Effector CD4-positive, alpha-beta T cell (primary cell): ENCODE measurements at places on chromosomes 16 and 17.

- no peak for DNase-seq
Observed at GRCh38 chr17:27615121-27615520, 15.9 kb upstream of the LGALS9 start.

DNA sequence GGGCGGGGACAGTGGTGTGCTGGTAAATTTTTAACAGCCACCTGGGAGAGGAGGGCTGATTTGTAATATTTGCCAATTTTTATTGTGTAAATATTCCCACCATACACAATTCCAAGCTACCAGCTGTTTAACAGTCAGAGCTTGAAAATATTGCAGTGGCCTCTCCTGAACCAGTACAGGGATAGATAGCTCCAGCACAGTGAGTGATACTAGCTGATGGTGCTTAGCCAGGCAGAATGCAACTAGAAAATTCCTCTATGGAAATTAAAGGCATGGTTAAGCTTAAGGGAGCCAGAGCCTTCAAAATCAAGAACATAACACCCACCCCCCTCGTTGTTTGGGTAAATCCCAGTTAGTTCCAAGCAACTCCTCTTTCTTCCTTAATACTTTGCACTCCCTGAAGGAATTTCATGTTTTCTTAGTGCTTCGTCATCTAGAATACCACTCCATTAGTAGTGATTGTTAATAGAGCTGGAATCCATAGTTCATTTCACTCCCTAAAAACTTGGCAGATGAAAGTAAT lies 96.6 kb downstream of the CYB561 start:
- DNase-seq = no peak

DNA sequence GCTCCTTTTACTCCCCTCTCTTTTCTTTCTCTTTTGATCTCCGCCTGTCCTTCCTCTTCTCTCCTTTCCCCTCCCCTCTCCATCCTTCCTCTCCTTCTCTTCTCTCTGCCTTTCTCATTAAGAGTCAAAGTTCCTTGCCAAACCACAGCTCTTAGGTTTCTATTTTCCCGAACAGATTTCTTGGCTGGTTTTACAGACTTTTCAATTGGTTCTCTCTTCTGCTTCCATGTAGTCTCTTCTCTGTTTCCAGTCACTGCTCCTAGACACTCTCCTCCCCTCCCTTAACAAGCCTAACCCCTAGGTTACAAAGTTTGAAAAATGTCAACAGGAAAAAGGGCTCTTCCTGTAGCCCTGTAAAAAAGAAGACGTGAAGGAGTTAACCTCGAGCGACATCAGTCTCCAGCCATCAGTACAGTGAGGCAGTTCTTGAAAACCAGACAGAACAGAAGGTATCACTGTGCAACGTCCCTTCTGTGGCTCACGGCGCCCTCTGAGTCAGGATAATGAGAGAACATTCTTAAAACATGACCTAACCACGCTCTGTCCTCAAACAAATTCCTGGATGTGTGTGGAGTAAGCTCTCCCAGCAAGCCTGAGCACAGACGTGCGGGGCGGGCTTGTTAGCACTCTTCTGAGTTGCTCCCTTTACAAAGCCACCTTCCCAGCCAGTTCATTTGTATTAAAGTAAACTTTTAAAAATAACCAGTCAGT lies 11.6 kb upstream of the MARCHF10 start:
- DNase-seq = no peak

DNA sequence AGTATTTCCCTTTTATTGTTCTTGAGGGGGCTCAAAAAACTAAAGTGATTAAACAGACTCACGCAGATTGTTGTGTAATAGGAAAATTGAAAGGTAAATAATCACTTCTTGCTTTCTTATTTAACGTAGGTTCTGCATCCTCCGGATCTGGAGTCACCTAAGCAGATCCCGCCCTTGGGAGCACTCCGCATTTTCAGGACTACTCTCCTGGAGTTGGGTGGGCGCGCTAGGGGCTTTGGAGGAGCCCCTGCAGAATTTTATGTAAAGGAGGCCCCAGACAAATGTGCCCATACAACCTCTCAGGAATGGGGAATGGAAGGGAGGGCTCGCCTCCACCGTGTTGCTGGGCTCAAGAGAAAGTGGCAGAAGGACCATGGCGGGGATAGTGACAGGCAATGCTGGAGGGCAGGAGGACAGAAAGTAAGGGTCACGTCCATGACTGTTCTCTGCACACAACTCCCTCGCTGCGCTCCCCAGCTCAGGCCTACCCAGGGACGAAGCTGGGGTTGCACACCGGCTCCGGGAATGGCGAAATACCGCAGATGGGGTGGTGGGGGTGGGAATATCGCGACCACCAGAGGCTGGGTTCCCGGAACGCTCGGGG lies 8.3 kb downstream of the MT2A start:
- no peak for DNase-seq

- DNase-seq = peak; percentile 25
Observed at GRCh38 chr17:7885367-7886226, 3.0 kb upstream of the CHD3 start.

- DNase-seq = no peak
Observed at GRCh38 chr16:2804728-2805127, 6.5 kb downstream of the PRSS41 start.

GRCh38 chr16:19269098-19269497 lies 16.4 kb upstream of the CLEC19A start:
- DNase-seq = no peak

DNA sequence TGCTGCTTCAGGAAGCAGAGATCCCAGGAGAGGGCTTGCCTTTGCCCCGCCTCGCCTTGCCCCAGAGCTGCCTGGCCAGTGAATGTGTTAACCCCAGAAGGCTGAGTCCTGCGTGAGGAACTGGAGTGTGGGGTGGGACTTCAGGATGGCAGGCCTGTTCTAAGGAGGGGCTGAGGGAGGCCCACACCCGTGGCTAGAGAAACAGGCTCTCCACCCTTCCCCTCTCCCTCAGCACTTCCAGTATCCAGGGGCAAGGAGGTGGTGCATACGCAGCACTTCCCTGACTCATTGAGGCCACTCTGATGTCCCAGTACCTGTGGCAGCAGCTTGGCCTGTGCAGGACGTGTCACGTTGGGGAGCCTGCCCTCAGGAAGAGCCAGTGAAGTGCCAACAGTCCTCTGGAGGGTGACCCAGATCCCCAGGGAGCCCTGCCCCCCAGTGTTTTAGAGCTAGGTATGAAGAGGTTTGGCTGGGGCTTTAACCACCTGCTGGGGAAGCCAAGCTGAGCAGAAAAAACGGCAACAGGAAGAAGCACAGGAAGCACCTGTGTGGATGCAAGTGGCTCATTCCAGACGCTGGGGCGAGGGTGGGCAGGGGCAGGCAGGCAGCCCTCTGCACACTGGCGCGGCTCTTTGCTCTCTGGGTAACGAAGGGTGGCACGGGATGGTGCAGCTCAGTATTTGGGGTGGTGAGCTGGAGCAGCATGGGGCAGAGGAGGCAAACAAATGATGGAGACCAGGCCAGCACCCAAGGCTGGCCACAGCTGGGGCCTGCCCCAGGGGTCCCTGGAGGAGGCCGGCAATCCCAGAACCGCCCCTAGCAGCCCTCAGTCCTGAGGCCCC lies 14.7 kb upstream of the CTCF start:
- DNase-seq = peak; percentile 45

DNA sequence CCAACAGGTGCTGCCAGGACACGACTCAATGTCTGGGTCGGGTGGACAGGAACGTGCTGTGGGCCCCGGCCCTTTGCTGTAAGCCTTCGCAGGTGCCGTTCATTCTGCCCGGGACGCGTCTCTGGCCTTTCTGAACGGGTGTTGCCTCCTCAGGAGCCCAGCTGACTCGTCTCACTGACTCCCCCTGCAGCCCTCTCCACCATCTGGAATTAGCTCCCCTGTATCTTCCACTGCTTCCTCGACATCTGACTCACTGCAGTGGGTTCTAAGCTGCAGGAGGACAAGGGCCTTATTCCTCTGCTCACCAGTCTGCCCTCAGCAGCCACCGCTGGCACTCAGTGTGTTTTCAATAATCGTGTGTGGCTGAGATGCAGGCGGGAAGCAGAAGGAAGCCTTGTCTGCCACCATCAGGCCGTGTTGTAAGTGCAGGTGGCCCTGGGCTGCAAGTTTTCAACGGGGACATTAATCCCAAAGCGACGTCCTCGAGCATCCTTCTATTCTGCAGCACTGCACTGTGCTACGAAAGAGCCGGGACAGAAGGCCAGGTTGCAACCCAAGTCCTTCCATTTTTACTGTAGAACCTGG lies 256.2 kb downstream of the FOXL1 start:
- DNase-seq = no peak

DNA sequence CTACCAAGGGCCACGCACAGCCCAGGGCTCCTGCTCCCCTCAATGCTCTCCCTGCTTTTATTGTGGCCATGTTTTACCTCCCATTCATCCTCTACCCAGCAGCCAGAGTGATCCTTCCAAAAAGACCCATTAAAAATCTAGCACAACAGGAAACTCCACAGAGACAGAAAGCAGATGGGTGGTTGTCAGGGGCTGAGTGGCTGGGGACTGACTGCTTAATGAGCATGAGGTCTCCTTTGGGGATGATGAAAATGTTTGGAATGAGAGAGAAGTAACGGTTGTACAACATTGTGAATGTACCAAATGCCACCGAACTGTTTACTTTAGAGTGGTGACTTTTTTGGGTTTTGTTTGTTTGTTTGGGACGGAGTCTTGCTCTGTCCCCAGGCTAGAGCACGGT lies 107.4 kb downstream of the GAS7 start:
- no peak for DNase-seq

DNA sequence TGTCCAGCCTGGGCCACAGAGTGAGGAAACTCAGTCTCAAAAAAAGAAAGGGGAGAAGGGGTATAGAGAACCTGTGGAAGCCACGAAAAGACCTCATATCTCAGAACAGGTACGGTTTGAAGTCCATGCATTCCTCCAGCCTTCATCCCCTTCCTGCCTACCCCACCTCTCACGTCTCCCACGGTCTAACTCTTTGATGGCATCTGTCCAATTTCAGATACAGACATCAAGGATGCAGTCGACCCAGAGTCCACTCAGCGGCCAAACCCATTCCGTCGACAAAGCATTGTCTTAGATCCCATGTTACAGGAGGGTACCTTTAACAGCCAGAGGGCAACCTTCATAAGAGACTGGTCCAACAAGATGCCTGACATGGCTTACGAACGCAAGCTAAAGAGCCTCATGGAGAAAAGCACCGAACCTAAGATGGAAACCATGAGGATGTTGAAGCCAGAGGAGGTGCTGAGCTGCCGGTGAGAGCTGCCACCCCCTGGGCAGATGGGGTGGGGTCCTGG lies 22.7 kb downstream of the C16orf78 start:
- DNase-seq = no peak

- no peak for DNase-seq
Observed at GRCh38 chr17:64095144-64095882, 34.6 kb downstream of the ERN1 start.

DNA sequence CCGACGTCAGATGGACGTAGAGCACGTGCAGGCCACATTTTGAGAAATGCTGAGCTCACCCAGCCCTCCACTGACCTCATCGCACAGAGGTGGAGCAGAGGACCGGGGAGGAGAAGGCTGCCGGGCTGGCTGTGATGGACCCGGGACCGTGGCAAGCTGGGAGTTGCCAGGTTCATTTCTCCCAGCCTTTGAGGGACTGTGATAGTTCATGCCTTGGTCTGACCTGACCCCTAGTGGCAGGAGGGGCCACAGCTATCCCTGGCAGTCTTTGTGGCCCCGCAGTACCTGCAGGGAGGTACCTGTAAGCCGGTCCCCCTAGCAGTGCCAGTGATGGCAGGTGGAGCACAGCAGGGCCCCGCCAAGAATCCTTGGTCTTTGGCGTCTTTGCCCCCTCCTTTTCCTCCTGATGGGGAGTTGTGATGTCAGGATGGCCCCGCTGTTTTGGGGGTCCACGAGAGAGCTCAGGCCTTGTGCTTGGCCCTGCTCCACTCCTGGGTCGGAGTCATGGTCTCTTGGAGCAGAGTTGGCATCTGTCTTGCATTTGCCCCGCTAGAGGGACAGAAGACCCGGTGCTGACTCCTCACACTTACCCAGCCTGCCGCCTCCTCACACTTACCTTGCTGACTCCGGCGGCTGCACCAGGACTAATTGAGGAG lies 50.4 kb downstream of the OR1D5 start:
- DNase-seq = peak; percentile 35

- DNase-seq = no peak
Observed at GRCh38 chr17:77210946-77211541, 70.3 kb downstream of the SEC14L1 start.

GRCh38 chr16:20409398-20410120 lies at the start of gene ACSM5:
ACSM5 (plus strand) TSS chr16:20409534; CDS start chr16:20411485, 1,951 bp downstream.
- no peak for DNase-seq

- peak; percentile 31 for DNase-seq
Observed at GRCh38 chr17:48541577-48542113, 3.3 kb downstream of the HOXB2 start.

- no peak for DNase-seq
Observed at GRCh38 chr17:303168-303567, 49.4 kb downstream of the RPH3AL start.

DNA sequence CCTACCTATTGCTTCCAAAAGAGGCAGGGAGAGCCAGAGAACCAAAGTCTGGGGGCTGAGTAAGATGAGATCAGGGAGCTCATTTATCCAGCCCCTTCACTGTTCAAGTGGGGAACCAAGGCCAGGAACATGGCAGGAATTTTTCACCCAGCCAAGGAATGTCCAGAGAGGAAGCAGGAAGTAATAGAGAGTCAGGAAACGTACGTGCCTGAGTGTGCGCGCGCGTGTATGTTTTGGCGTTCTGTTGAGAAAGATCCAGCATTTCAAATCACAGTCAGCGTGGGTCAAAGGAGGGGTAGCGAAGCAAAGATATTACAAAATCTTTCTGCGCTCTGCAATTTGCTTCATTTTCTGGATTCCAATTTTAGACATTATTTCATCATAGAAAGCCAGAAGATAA lies 41.9 kb upstream of the WSCD1 start:
- no peak for DNase-seq

DNA sequence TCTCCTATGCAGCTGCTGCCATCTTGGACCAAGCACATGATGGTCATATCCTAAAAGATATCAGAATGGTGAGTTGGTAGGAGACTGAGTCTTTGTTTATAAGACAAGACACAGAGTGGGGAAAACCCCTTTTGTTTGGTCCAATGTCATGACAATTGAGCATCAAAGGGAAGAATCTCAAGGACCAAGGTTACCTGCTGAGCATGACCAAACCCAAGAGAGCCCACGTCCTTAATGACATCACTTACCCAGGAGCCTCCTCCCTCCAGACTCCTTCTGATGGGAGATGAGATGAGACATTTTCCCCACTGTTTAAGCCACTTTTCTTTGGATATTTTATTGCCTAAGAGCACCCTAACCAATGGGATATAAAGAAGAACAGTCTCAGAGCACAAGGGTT lies 478.1 kb downstream of the NPIPA7 start:
- no peak for DNase-seq

DNA sequence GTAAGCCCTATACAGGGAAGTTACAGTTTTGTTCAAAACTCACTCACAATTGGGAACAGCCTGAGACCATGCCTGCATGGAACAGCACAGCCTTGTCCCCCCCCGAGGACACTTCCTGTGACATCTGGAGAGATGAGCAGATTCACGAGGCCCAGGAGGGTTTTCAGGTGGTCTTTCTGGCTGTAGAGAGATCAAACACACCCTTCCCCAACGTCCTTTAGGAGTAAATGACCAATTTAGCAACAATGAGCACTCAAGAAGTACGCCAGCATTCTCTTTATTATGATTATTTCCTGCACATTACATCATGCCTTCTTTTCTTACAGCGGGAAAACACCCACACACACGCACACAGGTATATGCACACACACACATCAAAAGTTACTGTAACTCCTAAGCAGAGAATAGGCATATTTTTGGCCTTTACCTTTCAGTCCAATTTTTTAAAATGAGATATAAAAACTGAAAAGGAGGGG lies 39.0 kb downstream of the ADCY9 start:
- no peak for DNase-seq
